CD4-positive, alpha-beta T cell treated with Interleukin-21 for 1 hour (primary cell): ENCODE measurements at places on chromosomes 7 and 10.

DNA sequence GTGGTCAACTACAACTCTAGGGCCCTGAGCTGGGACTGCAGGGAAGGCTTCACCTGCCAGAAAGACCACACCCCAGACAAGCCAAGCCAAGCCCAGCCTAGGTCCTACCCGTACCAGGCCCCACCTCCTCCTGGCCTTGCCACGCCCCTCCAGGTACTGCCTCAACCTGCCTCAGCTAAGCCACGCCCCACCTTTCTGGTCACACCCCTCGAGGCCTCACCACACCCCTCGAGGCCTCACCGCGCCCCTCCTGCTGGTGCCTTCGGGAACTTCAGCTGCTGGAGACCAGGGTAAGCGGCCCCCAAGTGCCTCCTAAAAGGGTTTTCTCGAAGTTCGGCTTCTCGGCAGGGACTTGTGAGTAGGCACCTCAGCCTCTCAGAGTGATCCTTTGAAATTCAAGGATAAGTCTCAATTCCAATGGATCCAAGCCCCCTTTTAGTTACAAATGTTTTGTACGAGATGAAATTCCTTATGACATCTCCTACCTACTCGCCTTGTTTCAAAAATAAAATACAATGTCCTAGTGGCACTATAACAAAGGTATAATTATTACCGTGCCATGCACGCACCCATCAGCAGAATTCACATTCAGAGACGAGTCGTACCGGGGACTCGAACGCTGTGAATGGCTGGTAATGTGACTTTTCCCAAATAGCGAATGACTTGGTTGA is 171.2 kb downstream of the ARHGAP21 start:
- DNase-seq = no peak

DNA sequence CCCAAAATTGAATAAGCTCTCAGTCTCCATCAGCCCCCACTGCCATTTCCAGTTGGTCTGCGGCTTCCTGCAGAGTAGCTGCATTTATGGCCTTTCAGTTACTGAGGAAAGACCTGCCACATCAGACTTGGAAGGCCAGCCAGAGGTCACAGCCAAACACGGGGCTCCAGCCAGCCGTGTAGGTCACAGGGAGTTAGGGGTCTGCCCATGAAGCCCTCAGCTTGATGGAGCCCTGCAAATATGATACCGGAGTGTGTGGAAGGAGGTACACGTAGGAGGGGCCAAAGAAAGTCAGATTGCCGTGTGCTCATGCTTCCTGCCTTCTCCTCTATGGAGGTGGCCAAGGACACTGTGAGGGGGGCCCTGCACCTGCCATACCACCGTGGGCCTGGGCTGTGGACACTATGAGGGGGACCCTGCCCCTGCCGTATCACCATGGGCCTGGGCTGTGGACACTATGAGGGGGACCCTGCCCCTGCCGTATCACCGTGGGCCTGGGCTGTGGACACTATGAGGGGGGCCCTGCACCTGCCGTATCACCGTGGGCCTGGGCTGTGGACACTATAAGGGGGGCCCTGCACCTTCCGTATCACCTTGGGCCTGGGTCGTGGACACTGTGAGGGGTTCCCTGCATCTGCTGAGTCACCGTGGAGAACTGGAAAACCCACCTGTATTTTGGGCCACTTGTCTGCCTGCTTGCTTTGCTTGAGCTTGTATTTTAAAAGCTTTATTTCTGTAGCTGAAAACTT is 335.7 kb upstream of the SHH start:
- no peak for DNase-seq

DNA sequence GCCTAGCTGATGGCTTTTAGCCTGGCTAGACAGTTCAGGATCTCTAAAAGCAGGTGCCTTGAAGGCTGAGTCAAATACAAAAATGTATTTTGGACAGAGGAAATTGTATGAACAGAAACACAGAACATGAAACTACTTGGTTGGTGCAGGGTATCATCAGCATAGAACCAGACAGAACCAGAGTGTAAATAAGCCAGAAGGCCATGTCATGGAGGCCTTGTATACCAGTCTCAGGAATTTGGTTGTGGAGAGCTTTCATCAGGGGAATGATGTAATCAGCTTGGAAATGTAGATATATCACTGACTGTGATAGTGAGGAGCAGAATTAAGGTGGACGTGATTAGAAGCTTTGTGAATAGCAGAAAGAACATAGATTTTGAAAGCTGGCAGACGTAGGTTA is 82.9 kb downstream of the CFTR start:
- DNase-seq = no peak

DNA sequence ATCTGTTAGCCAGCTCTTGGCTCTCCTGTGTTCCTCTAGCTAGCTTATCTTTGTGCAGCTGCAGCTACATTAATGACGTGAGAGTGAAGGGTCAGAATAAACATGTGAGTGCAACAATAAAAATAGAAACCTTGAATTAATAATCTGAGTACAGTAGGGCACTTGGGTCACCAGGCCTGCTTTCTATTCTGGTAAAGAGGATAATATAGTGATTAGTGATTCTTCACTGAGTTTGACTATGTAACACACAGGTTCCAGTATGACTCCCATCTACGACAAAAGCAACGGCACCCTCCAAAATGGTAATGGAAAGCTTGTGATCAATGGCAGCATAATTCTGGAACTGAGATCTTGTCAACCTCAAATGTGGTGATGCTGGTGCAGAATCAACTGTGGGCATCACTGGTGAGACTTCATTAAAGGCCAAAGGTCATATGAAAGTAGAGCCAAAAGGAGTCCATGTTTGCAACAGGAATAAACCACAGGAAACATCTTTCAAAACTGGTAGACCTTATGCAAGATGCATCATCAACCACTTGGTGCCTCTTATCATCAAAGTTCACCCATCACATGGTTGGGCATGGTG is 77.6 kb downstream of the NRBF2 start:
- no peak for DNase-seq

GRCh38 chr10:122113161-122113944 is 124.4 kb downstream of the TACC2 start:
- no peak for DNase-seq

GRCh38 chr10:88802523-88803285 is at the start of gene LIPM:
LIPM (plus strand) TSS chr10:88802730; CDS start chr10:88802897, 167 bp downstream.
- DNase-seq = no peak

- DNase-seq = peak; percentile 43
Measured at GRCh38 chr10:27541796-27542729, 38.0 kb downstream of the RAB18 start.

GRCh38 chr10:42872865-42873435 is 90.4 kb downstream of the BMS1 start:
- DNase-seq = no peak

DNA sequence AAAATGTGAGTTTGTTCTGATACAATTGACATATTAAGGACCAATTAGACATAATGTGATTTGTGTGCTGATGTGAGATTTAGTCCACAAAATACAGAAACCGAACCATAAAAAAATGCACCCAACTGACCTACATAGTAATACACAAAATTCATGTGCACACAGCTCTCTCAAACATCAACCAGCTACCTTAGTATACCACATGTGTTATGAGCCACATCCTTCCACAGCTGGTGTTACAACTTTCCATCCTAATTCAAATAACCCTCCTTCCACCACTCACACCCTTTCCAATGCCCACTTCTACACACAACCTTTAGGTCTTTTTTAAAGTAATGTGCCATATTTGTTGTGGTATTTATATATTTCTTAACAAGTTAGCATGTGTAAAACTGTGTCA is 31.7 kb upstream of the C7orf33 start:
- no peak for DNase-seq

DNA sequence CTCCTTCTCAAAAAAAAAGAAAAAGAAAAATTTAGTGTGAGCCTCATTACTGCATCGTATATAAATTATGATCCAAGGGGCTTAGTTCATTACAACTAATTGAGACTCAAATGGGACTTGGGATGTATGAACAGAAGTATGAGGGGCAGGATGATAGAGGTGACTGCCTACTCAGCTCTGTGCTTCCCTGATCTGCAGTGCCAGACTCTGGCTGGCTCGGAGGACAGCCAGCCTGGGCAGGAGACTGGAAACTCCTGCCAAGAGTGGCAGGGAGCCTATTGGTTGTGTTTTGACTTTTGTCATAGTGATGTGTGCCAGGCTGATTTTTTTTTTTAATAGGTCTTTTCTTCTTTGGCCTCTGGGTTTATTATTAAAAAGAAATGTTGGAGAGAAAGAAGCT is 73.8 kb upstream of the GTF2IRD1 start:
- no peak for DNase-seq

- DNase-seq = no peak
Measured at GRCh38 chr10:21771219-21771618, 232.3 kb downstream of the DNAJC1 start.

DNA sequence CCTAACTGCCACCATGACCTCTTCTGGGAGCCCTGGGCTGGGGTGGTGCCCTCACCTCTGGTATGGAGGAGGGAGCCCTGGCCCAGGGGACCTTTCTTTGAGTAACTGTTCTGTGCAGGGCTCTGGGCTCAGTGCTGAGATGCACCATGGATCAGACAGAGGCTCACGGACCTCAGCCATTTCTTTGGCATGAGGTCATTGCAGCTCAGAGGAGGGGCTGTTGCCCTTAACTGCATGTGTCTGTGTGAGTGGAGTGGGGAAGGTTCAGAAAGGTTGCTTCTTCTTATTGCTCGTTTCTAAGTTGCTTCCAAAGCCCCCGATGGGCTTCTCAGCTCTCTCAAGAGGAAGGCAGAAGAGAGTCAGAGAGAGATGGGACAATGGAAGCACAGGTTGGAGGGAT is 233.9 kb downstream of the RPS24 start:
- DNase-seq = no peak

GRCh38 chr7:142357953-142358520 is 100.2 kb upstream of the PRSS58 start:
- DNase-seq = peak; percentile 54

GRCh38 chr10:100318207-100318606 is 11.8 kb downstream of the PKD2L1 start:
- DNase-seq = no peak

- DNase-seq = no peak
Measured at GRCh38 chr10:116620423-116621400, at the start of gene PNLIPRP2. PNLIPRP2 (plus strand) TSS chr10:116620953.

- no peak for DNase-seq
Measured at GRCh38 chr10:5584895-5585516, 60.2 kb downstream of the CALML3 start.

DNA sequence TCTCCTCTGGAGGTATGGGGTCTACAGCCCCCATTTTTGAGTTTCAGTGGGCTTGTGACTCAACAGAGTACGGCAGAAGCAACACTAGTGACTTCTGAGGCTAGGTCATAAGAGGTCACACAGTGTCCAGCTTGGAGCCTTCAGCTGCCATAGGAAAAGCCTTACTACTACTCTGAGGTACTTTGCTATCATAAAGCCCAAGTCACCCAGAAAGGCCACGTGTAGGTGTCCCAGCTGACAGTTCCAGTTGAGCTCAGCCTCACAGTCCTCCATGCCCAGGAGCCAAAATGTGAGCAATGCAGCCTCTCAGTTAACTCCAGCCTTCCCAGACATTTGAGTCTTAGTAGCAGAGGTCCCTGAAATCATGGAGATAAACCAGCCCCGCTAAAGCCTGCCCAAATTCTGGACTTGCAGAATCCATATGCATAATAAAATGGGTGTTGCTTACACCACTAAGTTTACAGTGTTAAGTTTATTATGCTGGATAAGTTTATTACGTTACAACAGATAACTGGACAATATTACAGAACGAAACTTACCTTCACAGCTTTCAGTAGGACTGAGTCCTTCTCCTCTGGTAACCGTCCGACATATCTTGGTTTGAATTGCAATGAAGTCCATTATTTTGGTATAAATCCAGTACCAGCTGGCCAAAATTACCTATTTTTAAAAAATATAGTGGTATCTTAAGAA is 181.1 kb downstream of the AVL9 start:
- no peak for DNase-seq

- DNase-seq = no peak
Measured at GRCh38 chr10:52257692-52258075, 56.4 kb upstream of the DKK1 start.

DNA sequence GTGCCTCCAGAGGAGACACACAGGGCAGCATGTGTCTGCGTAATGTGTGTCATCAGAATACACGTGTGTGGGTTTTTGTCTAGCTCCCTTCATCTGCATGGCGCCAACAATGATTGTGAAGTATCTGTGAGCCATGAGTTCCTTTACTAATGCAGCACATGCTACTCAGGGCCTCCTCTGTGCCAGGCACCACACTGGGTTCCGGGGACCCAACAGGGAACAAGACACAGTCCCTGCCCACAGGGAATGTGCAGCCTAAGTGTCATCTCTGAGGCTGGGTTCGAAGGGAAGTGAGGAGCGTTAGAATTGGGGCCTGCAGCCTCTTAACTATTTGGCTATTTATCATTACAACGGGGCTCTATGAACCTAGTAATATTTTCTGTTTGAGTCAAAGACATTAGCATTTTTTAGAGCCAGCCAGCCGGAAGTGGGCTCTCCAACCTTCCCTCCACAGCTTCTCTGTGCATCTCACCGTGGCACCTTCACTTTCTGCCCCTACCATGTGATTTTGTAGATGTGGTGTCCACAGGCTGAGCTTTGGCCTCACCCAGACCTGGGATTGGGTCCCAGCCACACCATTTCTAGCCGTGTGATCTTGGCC is 43.9 kb upstream of the SRGN start:
- peak; percentile 49 for DNase-seq

- DNase-seq = no peak
Measured at GRCh38 chr10:15045380-15045779, 1.6 kb downstream of the OLAH start.

DNA sequence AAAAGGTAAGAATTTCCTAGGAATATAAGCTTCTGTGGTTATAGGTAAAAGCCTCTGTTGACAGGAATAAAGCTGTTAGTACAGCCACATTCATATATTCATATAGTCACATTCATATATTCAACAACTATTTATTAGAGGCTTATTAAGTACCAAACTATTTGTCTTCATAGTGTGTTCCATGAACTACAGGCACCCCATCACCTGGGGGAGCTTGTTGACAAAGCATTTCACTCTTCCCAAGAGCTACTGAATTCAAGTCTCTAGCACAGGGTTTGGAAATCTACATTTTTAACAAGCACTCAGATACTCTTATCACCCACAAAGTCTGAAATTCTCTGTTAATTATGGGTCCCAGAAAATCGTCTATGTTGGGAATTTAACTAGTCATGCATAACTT is 110.6 kb downstream of the RNLS start:
- no peak for DNase-seq

DNA sequence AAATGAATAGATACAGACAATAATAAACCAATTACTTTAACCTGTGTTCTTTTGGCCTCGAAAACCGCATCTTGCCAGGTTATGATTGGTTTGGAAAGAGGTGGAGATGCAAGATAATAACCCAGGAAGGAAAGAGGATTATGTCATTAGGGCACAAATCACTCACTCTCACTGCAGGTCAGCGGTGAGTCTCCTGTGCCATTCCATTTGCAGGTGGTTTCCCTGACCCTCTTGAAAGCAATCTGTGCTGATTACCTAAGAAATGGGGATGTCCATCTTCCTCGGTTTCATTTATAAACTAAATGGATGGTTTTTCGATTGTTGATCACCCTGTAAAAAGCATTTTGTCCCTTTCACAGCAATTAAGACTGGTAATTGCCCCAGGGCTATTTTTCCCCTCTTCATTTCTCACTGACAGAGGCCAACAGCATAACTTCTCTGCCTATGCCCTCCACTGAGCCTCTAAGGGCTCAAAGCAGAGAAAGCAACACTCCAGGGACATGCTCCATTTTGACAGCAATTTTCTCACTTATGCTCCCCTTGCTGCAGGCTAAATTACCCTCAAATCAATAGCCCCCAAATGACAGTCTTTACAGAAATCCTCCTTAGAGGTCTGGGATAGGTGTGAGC is 257.5 kb downstream of the IPMK start:
- no peak for DNase-seq

- DNase-seq = no peak
Measured at GRCh38 chr10:50152792-50153272, 85.1 kb downstream of the WASHC2A start.
